NCI-H1105 (cell line): ENCODE measurements at places on chromosomes 12 and 14.

- peak; percentile 5 for DNase-seq
Observed at GRCh38 chr14:90698379-90698869, 117.8 kb downstream of the TTC7B start.

DNA sequence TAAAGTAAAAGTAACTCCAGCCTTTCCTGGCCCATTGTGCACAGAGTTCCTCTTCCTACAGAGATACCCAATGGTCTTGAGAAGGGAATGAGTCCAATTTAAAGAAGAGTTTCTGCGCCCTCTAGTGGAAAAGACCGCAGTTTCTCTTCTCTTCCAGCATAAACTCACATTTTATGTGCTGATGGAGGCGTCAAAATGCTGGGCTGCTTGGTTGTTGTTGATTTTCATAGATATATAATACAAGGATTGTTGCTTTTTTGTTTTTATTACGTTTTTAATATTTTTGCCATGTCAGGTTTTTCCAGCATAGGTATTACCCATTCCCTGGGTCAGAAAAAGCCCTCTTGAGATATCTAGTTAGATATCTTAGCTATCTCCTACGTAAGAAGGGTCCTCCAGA lies 356.9 kb upstream of the STXBP6 start:
- peak; percentile 38 for DNase-seq

DNA sequence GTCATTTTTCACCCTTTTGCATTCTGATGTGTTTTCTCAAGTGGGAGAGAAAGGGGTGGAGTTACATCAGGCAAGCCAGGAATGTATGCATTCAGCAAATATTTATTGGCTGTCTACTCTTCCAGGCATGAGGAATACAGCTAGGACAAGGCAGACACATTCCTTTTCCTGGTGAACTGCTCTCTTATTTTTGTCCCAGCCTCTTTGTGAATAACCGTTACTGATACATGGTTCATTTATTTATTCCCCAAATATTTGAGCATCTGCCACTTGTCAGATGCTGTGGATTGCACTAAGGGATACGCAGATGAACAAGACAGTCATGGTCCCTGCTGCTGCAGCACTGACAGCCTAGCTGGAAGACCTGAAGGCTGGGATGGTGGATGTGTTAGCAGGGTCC lies 6.1 kb downstream of the PELI2 start:
- DNase-seq: no peak

- DNase-seq: no peak
Observed at GRCh38 chr14:103129301-103130016, 6.2 kb downstream of the TNFAIP2 start.

DNA sequence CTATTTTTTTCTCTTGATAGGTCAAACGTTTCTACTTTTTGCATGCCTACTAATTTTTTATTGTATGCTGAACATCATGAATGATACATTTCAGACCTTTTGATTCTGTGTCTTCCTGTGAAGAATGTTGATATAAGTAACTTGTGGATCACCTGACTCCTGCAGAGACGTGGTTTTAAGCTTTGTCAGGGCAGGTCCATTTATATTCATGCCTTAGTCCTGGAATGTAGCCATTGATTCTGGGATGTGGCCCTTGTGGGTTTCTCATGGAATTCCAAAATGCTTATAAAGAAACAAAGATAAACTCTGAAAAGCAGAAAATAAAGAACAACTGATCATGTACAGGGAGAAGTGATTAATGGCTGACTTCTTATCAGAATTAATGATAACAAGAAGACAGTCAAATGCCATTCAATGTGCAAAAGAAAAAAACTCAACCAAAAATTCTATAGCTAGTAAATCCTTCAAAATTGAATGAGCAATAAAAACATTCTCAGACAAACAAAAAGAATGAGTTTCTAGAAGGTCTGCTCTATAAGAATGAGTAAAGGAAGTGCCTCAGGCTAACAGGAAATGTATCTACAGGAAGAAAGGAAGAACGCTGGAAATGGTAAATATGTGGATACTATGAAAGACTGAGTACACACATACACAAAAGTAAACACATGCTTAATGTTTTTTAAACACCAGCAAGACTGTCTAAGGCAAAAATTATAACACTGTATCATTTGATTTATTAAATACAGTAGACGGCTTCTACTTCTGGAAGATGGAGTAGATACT lies 284.8 kb upstream of the DIO3 start:
- no peak for DNase-seq

DNA sequence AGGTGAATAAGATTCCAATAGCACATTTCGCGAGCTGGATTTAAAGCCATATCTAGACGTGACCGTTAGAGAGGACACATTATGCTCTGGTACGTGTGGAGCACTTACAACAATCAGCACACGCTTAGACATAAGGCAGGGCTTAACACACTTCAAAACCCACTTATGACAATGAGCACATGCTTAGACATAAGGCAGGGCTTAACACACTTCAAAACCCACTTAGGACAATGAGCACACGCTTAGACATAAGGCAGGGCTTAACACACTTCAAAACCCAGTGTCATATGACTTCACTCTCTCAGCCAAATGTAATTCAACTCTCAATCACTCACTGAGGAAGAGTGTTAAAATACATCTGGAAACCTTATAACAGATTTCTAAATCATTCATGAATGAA lies 11.2 kb upstream of the PLD4 start:
- DNase-seq: no peak

DNA sequence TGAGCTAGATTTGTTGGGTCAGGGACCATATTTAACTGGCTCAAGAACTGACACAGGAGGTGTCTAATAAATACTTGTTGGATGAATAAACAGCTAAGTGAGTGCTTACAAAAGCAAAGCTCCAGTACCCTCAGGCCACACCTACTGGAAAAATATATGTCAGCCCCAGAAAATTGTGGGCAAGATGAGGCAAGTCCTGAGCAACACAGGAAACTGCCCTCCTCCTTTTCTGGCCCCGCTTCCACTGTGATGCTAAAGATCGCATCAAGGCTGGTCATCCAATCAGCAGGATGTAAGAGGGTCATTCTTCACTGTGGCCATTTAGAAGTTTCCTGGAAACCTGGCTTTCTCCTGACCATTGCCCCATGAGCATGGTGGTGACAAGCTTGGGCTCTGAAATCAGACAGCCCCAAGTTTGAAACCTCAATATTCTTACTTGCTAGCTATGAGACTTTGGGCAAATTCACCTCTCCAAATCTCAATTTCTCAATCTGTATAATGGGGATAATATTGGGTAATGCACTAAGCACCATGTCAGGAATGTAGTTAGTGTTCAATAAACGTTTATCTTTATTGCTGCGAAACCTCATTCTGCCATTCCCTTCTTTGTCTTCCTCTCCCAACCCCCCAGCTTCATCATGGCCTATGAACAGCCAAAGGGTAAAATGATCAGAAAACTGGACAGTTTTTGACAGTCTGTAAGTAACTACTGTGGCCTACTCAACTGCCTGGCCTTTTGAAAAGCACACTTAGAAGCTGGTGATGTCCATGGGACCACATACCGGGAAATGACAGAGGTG lies 139.3 kb upstream of the PZP start:
- DNase-seq: no peak

GRCh38 chr14:37124614-37125013 lies 47.8 kb downstream of the SLC25A21 start:
- DNase-seq: peak; percentile 4

- DNase-seq: peak; percentile 25
Observed at GRCh38 chr12:103547376-103547775, 39.7 kb upstream of the STAB2 start.

DNA sequence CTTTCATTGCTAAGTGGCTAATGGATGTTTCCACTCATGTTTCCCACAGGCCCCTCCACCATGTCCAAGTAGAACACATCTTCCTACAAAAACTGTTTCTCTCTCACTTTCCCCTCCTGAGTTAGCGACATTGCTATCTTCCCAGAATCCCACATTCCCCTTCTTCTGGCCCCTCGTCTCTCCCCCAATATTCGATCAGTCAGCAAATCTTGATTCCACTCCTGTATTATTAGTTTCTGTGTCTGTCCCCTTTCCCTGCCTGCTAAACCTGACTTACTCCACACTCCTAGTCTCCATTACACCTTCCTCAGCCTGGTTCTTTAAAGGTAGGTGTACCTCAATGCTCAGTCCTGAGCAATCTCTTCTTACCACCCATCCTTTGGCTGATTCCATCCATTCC lies 19.3 kb upstream of the SAMD4A start:
- no peak for DNase-seq

GRCh38 chr14:75153295-75153694 lies 23.1 kb downstream of the TMED10 start:
- DNase-seq: no peak

GRCh38 chr14:78005325-78005724 lies 164.8 kb upstream of the NRXN3 start:
- DNase-seq: no peak

DNA sequence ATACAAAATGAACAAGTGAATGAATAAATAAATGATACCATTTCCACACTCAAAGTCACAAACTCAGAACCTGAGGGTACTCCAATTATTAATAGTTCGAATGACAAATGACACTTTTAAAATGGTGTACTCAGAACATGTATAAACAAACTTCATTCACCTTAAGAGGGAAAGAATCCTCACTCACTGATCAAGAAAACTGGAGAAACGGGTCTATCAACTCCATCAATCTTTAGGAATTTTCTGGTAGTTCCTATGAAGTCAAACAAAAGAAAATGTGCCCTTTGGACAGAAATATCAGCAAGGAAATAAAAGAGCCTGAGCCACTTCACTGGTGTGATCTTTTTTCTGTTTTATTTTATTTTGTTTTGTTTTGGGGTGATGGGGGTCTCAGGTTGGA lies 5.2 kb upstream of the NRDE2 start:
- no peak for DNase-seq

- DNase-seq: no peak
Observed at GRCh38 chr14:58131386-58131785, 20.6 kb downstream of the ARMH4 start.

DNA sequence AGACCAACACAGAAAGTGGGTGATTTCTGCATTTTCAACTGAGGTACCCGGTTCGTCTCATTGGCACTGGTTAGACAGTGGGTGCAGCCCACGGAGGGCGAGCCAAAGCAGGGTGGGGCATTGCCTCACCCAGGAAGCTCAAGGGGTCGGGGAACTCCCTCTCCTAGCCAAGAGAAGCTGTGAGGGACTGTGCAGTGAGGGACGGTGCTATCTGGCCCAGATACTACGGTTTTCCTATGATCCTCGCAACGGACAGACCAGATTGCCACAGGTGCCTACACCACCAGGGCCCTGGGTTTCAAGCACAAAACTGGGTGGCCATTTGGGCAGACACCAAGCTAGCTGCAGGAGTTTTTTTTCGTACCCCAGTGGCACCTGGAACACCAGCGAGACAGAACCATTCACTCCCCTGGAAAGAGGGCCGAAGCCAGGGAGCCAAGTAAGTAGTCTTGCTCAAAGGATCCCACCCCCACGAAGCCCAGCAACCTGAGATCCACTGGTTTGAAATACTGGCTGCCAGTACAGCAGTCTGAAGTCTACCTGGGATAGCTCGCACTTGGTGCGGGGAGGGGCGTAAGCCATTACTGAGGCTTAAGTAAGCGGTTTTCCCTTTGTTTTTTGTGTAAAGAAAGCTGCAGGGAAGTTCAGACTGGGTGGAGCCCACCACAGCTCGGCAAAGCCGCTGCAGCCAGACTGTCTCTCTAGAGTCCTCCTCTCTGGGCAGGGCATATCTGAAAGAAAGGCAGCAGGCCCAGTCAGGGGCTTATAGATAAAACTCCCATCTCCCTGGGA lies 25.5 kb upstream of the NAA30 start:
- DNase-seq: no peak
